Smooth muscle cell of the umbilical artery (primary cell): ENCODE measurements at places on chromosomes 16 and 17. TPM values are rescaled to one million over a fixed set of nuclear protein-coding genes. Genes with fewer than 3 reads are reported as not detected.

LRRC59 gene
- total RNA-seq, result 157 and 297 TPM in 2 replicates

CSH2 gene
- not detected in 2 replicates for total RNA-seq

NEURL4 gene
- 20.8 and 24.0 TPM in 2 replicates for total RNA-seq

SYNGR3 gene
- 3.6 and 7.3 TPM in 2 replicates for total RNA-seq

CX3CL1 gene
- total RNA-seq, result under 0.01 and 0.18 TPM in 2 replicates

PDIA2 gene
- total RNA-seq, result 0.51 and 2.4 TPM in 2 replicates

CLEC18C gene
- total RNA-seq, result 0.23 and 0.59 TPM in 2 replicates

PLA2G10 gene
- not detected in 2 replicates for total RNA-seq

KCNH4 gene
- total RNA-seq, result not detected in 2 replicates

TVP23A gene
- total RNA-seq, result not detected in 2 replicates

GAST gene
- not detected in 2 replicates for total RNA-seq

SOCS1 gene
- 6.8 and 8.4 TPM in 2 replicates for total RNA-seq

SOX8 gene
- under 0.01 and 0.14 TPM in 2 replicates for total RNA-seq

C1QL1 gene
- 0.30 TPM in 1 of 2 replicates, not detected in the other for total RNA-seq

DNAH9 gene
- not detected in 2 replicates for total RNA-seq

SPNS3 gene
- not detected in 2 replicates for total RNA-seq

TSPAN10 gene
- total RNA-seq, result 2.1 and 3.6 TPM in 2 replicates

DHODH gene
- 2.7 and 5.3 TPM in 2 replicates for total RNA-seq

LLGL1 gene
- 49.6 and 50.1 TPM in 2 replicates for total RNA-seq
